ENCODE measurements at places on chromosomes 2 and 18.

DNA sequence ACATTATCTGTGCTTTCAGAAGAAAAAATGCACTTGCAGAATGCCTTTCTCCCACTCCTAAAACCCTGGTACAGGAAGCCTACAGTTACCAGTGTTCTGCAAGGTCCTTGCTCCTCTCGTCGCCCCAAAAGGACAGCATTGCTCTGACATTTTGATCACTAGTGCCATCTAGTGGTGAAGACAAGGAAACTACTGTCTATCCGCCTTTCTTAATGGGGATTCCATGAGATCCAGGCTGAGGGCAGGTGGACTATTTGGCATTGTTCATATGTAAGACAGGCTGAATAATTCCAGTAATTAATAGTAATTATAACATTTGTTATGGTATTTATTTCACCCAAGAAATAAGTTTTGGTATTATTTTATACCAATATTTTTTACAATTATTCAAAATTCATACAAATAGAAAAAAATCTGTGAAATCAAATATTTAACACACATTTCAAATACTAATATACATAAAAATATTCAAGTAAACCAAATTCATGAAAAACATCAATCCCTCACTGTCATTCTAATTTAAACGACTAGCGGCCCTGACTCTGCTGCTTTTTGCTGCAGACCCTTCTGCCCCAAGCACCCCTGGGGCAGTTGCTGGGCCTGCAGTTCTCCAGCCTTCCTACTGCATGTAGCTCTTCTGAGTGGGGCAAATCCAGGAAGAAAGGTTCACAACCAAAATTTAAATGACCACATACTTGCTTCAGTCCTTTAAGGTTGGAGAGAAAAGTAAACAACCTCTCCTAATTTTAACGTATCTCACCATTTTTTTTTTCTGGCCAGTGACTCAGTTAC is 19.0 kb downstream of the TPGS2 start:
- DNase-seq = no peak

DNA sequence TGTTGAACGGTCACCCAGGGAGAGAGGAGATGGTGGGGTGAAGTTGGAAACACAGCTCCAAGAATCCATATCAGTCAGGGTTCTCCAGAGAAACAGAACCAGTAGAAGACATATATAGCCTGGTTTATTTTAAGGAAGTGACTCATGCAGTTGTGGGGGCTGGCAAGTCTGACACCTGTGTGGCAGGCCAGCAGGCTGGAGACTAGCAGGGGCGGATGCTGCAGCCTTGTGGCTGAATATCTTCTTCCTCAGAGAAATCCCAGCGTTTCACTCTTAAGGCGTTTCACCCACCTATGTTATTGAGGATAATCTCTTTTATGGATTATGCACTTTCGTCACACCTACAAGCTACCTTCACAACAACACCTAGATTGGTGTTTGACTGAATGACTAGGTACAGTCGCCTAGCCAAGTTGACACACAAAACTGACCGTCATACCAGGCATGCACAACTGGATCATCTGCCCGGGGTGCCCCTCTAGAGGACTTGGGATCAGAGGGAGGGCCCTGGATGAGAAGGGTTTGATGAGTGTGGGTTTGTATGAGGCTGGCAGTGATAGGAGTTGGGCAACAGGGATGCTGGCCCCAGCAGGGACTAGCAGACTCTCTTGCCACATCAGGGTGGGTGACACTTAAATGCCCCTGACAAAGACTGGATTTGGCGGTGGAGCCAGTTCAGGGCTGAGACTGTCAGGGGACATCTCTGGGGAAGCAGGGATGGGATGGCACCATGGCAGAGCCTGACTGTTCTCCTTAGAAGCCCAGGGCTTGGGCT is 23.4 kb downstream of the MROH2A start:
- no peak for DNase-seq

GRCh38 chr2:64410671-64411070 is 43.3 kb upstream of the LGALSL start:
- DNase-seq = no peak

DNA sequence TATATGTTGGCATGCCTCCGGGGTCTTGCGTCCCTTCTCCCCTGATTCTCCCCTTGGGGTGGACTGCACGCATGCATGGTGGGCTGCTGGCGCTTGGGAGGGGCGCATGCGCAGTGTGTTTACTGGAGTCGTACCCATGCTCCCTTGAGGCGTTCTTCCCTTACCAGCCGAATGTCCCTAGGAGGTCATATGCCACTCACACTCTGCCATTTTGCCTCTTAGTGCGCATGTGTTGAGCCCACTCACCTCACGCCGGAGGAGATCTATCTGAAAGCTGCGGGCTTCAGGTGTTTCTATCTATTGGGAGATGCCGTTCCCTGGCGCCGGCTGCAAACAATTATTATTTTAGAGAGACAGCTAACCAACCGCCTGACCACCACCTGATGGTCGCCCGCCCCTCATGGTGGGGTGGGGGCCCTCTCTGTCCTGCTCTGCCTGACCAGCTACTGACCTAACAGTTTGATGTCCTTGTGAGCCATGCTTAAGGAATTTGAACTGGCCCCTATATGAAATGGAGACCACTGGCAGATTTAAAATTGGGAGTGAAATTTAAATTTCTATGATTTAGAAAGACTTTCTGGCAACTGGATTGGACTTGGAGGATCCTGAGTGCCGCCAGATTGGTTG is 179.6 kb downstream of the RNF144A start:
- no peak for DNase-seq

GRCh38 chr18:31821545-31822171 is 61.0 kb upstream of the SLC25A52 start:
- DNase-seq = no peak

- no peak for DNase-seq
These were observed 31.2 kb upstream of the STAT1 start for GRCh38 chr2:191045141-191045540.
